AG08395 (cell line): ENCODE measurements at places on chromosomes 5 and 9.

DNA sequence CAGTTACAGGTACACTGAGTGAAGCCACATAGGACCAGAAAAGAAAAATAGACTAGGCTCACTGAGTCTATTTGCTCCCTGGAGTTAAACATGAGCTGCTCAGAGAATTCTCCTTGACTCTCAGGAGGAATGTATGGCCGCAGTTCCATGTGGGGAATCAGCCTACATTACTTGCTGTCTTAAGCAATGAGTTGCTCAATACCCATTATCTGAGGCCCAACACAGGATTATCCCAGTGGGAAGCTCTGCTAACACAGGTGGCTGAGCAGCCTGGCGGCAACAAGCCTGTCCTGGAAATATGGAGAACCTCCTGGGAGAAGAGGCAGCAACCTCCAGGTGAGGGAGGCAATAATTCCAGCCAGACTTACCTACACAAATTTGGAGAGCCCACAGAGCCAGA lies 177.5 kb upstream of the NREP start:
- DNase-seq = no peak

DNA sequence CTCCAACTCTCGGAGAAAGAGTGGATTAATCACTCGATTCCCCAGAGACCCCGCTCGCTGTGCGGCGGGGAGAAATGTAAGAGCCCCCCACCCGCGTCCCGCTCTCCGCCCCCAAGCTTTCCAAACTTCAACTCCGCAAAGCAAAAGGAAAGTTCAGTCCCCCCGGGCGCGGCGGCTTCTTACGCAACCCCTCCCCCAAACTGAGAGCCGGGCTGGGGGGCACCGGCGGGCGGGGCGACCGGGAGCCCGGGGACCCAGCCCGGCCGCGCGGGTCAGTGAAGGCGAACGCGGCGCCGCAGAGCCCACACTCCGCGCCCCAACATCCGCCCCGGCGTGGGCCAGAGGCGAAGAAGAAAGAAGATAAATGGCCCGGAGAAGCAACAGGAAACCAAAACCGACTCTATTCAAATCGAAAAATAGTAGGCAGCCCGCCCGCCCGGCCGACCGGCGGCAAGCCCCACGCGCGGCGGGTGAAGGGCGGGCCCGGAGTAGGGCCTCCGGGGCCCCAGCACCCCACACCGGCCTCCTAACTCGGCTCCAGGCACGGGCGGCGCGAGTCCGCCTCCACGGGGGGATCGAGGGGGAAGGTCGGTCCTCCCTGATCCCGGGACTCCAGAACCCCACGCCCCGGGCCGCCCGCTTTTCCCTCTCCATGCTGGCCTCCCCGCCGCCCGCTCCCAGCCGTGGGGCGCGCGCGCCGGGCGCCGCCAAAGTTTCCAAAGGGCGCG lies 720 bp downstream of the NOTCH1 start:
- DNase-seq = peak; percentile 16

- DNase-seq = peak; percentile 31
Measured at GRCh38 chr9:114938687-114939575, 8.5 kb upstream of the TNFSF8 start.

GRCh38 chr9:80707120-80707519 lies 982.2 kb downstream of the TLE1 start:
- no peak for DNase-seq

- DNase-seq = peak; percentile 52
Measured at GRCh38 chr9:4796988-4797853, 4.5 kb downstream of the RCL1 start.

GRCh38 chr5:150593996-150594395 lies 46.5 kb upstream of the SYNPO start:
- no peak for DNase-seq

DNA sequence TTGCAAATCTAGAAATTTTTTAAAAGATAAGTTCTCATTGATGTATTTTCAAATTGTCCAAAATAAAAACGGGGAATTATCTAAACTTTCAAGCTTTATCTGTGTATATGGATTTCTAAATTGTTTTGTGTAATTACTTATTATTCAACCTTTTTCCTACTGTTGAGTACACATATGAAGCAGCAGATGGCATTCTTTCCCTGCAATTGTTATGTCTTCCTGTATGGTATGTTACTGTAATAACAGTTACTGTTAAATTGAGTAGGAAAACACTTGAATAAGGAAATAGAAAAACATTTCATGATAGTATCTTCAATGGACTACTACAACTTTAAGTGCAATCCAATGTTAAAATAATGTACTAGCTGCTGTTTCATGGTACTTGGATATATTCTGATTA lies 124.8 kb downstream of the RANBP17 start:
- DNase-seq = no peak

- no peak for DNase-seq
Measured at GRCh38 chr9:136829412-136829811, 12.9 kb upstream of the AJM1 start.

- DNase-seq = no peak
Measured at GRCh38 chr5:73158313-73158712, 14.7 kb upstream of the TMEM174 start.

GRCh38 chr5:13572163-13572562 lies 372.3 kb downstream of the DNAH5 start:
- DNase-seq = no peak
